Left renal cortex interstitium (tissue), 4 donors: ENCODE measurements at places on chromosomes 5 and 9.

DNA sequence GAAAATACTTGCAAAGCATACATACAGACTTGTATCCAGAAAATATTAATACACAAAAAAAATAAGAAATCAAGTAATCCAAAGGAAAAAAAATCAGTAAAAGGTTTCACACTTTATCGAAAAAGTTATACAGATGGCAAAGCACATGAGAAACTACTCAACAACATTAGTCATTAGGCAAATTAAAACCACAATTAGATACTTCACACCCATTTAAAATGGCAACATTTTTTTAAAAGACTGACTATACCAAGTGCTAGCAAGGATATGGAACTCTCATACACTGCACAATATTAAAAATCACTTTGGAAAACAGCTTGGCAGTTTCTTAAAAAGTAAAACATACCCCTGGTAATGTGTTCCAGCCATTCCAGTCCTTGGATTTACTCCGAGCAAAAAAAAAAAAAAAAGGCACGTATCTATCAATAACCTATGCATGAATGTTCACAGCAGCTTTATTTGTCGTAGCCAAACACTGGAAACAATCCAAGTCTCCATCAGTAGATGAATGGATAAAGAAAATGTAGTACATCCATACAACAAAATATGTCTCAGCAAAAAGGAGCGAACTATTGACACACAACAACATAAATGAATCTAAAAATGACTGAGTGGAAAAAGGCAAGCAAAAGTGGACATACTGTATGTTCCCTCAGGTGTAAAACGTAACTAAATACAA, 66.0 kb downstream of the GNAQ start:
- DNase-seq = no peak

DNA sequence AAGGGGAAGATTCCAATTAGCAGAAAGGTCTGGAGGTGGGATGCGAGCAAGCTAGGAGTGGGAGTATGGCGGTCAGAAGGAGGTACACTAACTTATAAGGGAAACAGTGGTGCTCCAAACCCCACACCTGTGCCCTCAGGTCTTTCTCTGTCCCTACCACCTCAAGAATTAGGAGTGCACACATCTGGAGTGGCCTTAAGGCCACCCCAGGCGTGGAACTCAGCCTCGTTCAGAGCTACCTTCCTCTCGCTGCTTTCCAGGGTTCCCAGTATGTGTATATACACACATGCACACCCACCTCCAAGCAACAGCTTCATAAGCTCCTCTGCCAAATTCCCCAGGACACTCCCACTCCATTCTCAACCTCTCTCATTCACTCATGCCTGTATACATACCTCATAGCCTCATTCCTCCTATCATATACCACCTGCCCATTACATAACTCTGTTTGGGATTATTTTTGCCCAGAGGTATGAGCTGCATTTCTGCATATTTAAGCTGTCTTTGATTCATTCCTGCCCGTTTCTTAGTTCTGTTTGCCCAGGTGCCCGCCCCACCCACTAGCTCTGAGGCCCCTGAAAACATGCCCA, 118.7 kb downstream of the PSD2 start:
- DNase-seq = no peak

DNA sequence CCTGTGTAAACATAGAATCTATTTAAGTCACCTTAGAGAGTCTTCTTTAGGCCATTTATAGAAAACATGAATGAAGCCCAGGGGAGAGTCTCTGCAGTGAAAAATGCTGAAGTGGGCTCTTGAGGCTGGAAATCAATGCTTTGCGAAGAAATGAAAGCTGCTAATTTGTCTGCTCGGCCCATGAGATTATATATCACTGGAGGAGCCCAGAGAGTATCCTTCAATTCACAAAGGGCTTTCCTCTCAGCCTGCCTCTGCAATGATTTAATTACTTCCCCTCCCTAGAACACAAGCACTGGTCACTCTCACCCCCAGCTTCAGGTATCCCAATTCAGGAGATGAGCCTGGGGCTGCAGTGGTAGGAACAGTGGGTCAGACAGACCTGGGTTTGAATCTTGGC, 8.2 kb upstream of the DRD1 start:
- no peak for DNase-seq

- no peak for DNase-seq
These were observed 87.1 kb downstream of the STARD4 start for GRCh38 chr5:111425205-111425604.

DNA sequence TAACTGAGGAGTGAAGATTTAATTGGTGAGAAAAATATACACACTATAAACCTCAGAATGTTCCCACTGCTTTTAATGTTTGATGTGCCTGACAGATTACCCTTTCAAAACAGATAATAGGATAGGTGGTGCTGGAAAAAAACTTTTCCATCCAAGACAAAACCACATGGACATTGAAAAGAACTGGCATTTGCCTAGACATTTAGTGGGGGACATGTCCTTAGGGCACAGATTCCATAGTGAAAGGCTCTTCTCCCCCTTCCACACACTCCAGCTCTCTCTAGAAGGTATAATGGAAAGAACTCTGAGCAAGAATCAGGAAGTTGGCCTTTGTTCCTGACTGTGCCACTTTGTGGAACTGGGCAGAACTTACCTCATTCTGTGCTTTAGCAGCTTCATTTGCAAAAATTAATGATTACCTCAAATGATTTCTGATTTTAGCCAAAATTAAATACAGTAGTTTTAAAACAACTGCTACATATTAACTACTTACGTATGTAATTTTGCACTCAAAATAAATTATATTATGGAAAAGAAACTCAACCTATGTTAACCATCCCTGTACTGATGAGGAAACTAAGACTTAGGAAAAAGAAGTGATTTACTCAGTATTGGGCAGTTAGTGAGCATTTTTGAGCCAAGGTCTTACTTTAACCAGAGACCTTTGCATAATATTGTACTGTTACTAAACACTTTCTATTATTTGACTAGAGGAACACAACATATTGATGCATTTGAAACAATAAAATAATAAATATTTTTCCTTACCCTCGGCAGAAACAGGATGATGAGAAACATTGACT, 43.3 kb downstream of the TMC1 start:
- no peak for DNase-seq

GRCh38 chr5:157677931-157678330, 6.6 kb downstream of the C5orf52 start:
- DNase-seq = no peak

DNA sequence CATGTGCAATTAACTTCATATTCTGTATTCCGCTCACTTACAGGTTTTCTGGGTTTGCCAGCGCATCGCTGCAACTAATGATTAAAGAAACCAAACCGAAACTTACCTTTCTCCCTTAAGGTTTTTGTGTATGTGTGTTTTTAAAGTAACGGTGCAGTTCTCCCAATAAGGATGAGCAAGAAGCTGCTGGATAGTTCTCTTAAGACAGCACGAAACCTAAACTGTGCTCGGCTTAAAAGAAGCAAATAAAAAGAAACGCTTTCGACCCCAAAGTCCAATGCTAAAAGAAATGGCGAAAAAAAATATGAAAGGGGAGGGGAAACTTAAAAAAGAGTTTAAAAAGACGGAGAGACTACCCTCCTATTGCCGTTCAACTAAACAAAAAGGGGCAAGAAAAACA, 340 bp downstream of the ELAVL2 start:
- no peak for DNase-seq

GRCh38 chr5:38370358-38371100, 112.2 kb downstream of the EGFLAM start:
- DNase-seq = no peak
